ENCODE measurements at places on chromosomes 11 and 22.

DNA sequence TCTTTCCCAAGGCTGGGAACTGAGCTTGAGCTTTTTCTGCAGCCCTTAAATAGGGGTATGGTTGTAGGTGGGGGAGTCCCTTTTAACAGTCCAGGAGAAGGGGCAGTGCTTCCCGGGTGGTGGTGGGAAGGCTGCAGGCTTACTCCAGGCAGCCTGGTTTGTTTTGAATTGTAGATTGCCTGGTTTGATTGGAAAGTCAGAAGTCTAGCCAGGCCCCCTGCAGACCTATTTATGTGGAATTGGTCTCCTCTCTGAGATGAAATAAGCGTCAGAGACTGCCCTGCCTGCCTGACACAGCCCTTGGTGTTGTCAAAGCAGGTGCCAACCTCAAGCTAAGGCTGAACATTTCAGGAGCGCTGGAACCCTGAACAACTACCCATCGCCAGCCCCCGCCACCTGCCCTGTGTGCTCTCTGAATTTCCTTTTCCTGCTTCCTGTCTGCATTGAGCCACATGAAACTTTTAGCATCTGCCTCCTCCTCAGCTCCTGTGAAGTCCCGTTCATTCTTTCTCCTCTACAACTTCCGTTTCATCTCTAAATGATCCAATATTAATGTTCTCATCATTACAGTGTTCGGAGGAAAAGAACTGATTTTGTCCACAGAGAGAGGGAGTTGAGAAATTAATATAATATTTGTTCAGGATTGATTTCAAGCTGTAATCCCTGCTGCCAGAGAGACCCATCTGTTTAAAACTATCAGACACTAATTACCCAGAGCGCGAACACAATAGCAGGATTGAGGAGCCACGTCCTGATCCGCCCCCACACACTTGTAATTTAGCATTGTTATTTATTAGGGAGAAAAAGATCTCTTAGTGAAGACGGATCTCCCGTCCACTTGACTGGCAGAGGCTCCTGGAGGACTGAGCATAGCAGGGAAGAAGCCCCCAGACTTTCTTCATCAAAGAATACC, 136.5 kb downstream of the TRIM29 start:
- no peak for DNase-seq

DNA sequence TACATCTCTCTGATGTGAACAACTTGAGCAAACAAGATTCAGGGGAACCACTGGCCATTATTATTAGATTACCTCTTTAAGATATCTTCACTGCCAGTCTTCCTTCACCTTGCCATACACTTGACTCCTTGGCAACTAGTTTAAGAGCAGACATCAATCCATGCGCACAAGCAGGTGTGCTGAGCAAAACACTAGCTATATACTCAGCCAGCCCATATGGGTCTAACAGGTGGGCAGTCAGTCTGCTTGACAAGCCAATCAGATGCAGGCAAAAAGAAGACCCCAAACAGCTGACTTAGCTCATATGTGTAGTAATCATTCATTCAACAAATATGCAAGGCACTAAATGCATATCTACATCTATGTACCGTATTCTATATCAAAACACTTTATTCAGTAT, 101.2 kb downstream of the SIK3 start:
- no peak for DNase-seq

- no peak for DNase-seq
Measured at GRCh38 chr11:116638463-116638862, 134.3 kb downstream of the BUD13 start.

- no peak for DNase-seq
Measured at GRCh38 chr22:20298110-20298802, 21.6 kb downstream of the DGCR6L start.

GRCh38 chr11:41206388-41206787, 253.1 kb downstream of the LRRC4C start:
- no peak for DNase-seq

DNA sequence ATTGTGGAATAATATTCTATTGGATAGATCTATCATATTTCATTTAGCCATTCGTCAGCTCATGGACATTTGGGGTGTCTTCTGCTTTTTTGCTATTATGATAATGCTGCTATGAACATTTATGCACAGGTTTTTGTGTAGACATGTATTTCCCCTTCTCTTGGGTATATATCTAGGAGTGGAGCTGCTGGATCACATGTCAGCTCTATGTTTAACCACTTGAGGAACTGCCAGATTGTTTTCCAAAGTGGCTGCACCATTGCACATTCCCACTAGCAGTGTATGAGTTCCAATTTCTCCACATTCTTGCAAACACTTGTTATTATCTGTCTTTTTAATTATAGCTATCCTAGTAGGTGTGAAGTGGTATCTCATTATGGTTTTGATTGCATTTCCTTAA, 75.0 kb downstream of the C11orf65 start:
- no peak for DNase-seq

DNA sequence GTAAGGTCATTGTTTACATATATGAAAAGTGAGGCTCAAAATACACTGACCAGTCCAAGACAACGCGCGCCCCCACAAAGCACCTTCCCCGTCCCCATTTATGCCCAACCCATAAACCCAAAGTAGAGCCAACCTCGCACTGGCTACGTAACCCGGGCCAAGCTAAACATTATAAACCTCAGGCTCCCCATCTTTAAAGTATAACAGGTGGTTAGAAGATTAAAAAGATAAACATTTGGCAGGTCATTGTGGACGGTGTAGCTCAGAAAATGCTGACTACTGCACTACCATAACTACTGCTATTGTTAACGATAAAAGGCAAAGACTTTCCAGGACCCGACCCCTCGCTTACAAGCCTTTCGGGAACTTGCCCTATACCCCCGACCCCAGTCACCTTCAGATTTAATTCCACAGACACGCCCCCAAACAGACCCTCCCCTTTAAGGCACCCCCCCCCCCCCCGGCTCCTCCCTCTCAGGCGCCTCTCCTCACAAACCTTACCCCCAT, 470 bp downstream of the NUMA1 start:
- no peak for DNase-seq

DNA sequence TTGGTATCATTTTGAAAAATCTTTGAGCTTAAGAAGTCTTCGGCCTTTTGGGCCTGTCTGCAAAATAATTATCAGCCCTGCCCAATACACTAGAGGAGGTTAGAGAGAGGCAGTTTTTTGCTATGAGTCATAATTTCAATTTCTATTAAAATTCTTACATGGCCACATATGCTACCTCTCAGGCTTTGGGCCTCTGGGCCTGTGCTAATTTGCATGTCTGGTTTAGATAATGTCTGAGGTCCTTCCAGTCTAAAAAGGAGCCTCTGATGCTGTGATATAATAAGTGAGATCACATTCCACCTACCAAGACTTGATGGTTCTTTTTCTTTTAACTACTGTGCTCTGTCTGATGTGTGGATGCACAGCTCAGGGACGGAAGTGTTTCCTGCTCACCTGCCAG, 70.8 kb downstream of the KCNJ1 start:
- DNase-seq, result no peak

GRCh38 chr11:123052901-123053721, 8.8 kb downstream of the HSPA8 start:
- DNase-seq, result no peak

DNA sequence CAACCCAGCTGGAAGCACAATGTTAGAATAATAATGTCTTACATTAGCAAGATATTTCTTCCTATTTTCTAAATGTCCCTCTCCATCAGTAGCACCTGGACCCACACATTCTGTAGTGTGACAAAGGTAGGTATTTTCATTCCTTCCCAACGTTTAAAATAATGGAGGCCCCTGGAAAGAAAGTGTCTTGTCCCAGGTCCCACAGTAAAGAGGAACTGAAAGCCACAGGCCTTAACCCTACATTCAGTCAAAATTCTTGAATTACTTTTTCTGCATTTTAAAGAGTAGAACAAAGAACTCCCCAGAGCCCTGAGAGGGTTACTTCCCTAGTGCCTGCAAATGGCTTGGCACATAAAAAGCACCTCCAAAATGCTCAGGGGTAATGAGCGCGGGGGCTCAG, 26.3 kb downstream of the OPCML start:
- no peak for DNase-seq

- DNase-seq, result no peak
Measured at GRCh38 chr11:8597182-8597581, 3.2 kb upstream of the STK33 start.

DNA sequence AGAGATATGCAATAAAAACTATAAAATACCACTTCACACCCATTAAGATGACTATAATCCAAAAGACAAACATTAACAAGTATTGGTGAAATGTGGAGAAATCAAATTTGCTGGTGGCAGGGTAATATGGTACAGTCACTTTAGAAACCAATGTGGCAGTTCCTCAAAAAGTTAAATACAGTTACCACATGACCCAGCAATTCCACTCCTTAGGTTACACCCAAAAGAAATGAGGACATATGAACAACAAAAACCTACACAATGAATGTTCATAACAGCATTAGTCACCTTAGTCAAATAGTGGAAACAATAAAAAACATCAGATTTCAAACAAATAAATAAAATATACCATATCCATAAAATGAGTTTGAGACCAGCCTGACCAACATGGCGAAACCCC, 52.6 kb downstream of the RDX start:
- DNase-seq, result no peak

- DNase-seq, result no peak
Measured at GRCh38 chr11:6968816-6969215, 42.6 kb downstream of the ZNF215 start.

- no peak for DNase-seq
Measured at GRCh38 chr11:134504146-134504905, 92.3 kb upstream of the B3GAT1 start.

DNA sequence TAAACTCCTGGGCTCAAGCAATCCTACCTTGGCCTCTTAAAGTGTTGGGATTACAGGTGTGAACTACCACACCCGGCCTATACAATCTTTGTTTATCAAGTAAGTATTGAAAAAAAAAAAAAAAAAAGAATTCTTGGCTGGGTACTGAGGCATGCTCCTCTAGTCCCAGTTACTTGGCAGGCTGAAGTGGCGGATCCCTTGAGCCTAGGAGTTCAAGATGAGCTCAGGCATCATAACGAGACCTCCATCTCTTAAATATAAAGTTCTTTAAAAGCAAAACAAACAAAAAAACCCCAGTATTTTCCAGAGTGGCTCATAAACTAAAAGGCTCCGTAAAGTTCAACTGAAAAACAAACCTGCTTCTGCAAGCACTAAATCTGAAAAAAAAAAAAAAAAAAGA, 50.3 kb upstream of the GAB2 start:
- DNase-seq, result no peak

DNA sequence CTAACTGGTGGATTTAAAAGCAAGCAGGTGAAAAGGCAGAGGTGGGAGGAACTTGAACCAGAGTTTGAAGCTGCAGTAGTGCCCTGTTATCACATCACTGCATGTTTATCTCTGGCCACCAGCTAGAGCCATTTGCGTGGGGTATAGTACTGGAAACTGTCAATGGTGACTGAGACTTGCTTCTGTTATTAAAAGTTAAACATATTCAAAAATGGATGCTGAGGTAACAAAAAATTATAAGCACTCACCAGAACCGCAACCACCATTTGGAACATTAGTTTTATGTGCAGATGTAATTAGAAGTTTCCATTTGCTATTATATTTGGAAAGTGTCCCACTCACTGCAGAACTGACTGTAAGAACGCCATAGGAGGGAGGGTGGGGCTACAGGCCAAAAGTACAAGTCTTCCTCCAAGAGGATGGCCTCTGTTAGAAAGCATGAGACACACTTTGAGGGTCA, 1.2 kb upstream of the CD59 start:
- DNase-seq, result no peak

- DNase-seq, result no peak
Measured at GRCh38 chr11:123218451-123218850, 23.4 kb upstream of the CLMP start.

GRCh38 chr22:38965614-38966379, 8.4 kb downstream of the APOBEC3A start:
- no peak for DNase-seq

GRCh38 chr22:37999640-38000272, 15.4 kb upstream of the SOX10 start:
- no peak for DNase-seq

DNA sequence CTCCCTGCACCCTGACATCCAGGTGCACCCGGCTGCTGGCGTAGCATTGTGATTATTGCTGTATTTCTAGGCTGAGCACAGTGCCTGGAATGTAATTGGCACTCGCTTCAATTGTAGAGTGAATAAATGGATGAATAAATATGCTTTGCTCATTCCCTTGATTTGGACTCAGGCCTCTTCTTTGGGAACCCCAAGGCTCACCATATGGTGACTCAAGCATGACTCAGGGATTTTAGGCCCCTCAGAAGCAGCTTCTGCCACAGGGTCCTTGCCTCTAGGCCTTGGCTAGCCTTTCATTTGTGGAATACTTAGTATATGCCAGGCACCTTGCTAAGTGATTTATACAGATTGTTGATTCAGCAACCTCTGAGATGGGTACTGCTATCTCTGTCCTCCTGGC, 78.9 kb downstream of the GRIK4 start:
- DNase-seq, result no peak

GRCh38 chr22:31800065-31800464, 46.2 kb downstream of the DEPDC5 start:
- DNase-seq, result no peak

- DNase-seq, result no peak
Measured at GRCh38 chr11:35559949-35560348, 34.5 kb upstream of the PAMR1 start.

GRCh38 chr11:43837879-43838278, 42.8 kb upstream of the ALKBH3 start:
- DNase-seq, result no peak

GRCh38 chr11:120941000-120941399, 82.9 kb upstream of the TBCEL start:
- DNase-seq, result no peak

DNA sequence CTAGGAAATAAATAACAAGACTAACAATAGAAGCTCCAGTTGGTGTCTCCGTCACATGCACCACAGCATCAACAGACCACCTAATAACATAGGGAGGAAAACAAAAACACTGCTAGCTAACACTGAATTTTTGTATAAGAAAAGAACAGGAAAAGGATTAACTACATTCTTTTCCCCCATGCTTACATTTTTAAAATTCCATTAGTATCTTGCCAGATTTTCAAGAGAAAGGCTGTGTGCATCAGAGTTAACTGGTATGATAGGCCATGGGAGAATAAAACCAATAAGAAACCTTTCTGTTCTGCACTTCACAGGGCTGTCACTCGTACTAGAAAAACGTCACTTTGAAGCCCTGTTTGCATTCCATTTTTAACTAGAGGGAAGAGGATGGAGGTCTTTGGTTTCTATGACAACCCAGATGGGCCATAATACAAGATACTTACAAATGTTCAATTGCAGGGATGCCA, 79.0 kb downstream of the LARGE2 start:
- no peak for DNase-seq

DNA sequence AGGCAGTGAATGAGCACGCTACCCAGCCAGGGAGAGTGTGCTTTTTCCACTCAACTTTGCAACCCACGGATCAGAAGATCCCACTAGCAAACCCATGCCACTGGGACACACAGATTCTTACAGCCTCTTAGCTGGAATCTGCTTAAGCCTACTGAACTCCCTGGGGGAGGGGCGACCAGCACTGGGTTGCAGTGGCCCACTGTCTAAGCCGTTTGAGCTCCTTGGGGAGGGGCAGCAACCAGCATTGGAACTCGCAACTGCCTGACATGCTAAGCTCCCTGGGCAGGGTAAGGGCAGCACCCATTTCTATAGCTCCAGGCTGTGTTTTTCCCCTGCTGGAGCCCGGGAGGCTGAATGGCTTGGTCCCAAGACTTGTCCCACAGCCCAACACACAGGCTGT, 99.6 kb downstream of the FAM168A start:
- DNase-seq, result no peak

All from tibial nerve (tissue), 4 donors.